ENCODE measurements at places on chromosomes 1 and 21.

GRCh38 chr1:24640288-24640687 is 2.8 kb upstream of the SRRM1 start:
- DNase-seq = no peak

DNA sequence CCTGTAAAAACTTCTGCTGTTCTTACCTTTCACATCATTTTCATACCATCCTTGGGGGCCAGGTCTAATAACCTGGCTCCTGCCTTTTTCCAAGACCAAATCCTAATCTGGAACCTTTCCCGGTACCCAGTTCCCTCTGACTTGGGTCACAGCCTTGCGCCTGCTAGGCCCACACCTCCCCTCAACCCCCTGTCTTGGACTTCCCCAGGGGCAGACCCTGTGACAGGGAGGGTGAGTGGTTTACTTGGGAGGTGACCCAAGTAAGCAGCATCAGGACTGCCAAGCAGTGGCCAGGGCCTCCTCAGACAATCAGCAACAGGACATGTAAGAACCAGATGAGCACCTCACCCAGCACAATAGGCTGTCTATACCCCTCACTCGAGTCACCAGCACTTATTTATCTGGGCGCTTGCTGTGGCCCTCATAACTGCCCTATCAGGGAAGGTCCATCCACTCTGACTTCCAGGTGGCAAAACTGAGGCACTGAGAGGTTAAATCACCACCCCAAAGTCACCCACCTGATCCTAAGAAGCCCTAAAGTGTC is 124.7 kb downstream of the MATN1 start:
- DNase-seq = no peak

DNA sequence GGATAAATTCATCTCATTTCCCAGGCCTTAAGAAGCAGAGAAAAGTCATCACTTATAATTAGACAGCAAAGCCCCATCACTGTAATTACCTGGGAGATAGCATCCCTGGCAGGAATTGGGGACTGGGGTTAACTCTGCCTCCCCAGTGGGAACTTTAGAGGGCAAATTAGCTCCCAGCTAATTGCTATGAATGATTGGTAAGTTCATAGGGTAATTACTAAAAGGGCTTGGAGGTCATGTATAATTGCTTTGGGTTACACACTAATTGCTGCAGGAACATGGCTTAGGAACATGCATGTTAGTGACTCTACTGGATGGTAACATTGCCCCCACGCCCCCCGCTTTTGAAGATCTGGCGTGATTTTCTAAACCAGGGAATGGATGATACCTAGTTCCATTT is 64.8 kb downstream of the UBE2T start:
- DNase-seq = no peak

DNA sequence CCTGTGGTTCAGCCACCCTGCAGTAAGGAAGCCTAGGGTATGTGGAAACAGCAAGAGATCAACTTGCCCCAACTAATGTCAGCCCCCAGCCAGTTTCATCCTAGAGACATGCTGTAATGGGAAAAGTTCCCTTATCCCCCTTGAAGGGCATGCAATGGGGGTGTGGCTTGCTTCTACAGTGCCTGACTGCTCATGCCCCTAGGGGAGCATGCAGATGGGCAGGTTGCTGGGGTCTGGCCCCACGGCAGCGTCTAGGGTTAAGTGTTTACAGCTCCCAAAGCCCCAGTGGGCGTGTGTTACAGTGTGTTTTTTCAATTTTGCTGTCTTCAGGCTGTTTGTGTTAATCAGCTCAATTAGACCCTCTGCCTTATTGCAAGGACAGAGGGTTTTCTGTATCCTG is 1105.9 kb downstream of the AMY1C start:
- DNase-seq = no peak

Data from fibroblast of skin of scalp (primary cell).